Myometrial cell (primary cell): ENCODE measurements at places on chromosomes 3 and 15. TPM values are rescaled to one million over a fixed set of nuclear protein-coding genes. Genes with fewer than 3 reads are reported as not detected.

RNF7 gene
- 109 and 140 TPM in 2 replicates for total RNA-seq

TTLL3 gene
- total RNA-seq, result 3.2 and 4.4 TPM in 2 replicates

C3orf49 gene
- not detected in 2 replicates for total RNA-seq

SPTSSB gene
- total RNA-seq, result not detected in 2 replicates

ZBTB47 gene
- 11.0 and 11.9 TPM in 2 replicates for total RNA-seq
